ENCODE measurements at places on chromosomes 2 and 18.

- DNase-seq, result no peak
These were observed 124.7 kb upstream of the SERPINE2 start for GRCh38 chr2:224163566-224164307.

DNA sequence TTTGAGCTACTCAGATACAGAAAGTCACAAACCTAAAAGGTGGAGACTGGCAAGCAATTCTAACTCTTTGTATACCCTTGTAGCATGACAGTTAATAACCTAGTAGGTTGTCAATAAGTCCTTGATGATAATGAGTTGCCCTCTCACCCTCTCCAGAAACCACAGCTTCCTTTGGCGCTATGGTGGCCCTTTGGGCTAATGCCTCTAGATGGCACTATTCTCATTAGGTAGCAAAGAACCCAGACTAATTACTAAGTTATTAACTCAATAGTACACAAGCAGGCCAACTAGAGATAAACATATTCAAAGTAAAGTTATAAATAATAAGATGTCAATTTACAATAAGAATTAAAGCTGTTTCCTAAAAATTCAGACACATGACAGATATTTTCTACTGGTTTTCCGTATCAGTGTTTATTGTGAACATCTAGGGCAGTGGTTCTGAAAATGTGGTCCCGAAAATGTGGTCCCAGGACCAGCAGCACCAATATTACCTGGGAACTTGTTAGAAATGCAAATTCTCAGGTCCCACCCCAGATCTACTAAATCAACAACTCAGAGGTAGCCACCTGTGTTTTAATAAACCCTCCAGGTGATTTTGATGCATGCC lies 41.1 kb downstream of the LDAH start:
- peak; percentile 14 for DNase-seq

GRCh38 chr2:41597680-41598079 lies 450.1 kb upstream of the PKDCC start:
- no peak for DNase-seq

GRCh38 chr2:42930025-42930581 lies 137.7 kb upstream of the HAAO start:
- DNase-seq, result no peak

GRCh38 chr2:240531038-240531437 lies 26.8 kb downstream of the ANKMY1 start:
- DNase-seq, result no peak

DNA sequence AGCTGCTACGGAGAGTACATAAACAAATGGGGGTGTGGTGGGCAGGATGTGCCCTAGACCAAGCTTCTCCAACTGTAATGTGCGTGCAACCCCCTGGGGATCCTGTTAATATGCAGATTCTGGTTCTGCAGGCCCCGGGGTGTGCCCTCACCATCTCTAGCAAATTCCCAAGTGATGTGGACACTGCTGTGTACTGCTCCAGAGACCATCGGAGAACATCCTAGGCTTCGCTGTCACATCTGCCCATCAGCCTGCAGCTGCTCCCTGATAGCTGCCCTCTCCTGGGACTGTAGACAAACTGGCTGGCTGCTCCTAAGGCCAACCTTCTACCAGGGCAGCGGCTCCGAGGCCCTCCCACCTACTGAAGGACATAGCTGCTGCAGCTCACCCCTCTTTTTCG lies 3.2 kb downstream of the HS1BP3 start:
- DNase-seq, result no peak

- no peak for DNase-seq
These were observed 4.1 kb upstream of the EVA1A start for GRCh38 chr2:75564713-75565359.

- DNase-seq, result no peak
These were observed 6.5 kb downstream of the GLS start for GRCh38 chr2:190887089-190887488.

DNA sequence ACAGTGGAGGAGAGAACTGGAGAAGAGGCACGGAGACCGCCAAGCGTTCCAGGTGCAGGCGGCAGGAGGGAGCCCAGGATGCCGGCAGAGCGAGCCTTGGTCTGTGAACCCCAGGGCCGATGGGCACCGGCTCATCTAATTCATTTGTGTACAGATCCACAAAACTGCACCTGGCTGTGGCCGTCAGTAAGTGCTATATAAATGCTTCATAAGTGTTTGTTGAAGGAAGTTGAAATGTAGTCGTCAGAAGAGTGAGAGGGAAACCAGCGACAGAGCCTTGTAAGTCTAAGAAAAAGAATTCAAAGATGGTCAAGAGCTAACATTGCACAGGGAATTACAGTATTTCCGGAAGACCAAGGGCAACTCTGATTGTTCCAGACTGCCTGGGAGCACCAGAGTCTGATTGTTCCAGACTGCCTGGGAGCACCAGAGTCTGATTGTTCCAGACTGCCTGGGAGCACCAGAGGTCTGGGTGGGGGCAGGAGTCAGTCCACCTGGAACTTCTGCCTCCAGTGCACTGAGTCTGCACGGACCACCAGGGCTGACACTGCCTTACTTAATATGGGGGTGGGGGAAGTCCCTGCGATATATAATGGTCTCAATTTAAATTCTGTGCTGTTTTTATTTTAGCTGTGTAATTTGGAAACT lies 112.3 kb downstream of the BCL2 start:
- DNase-seq, result no peak

- no peak for DNase-seq
These were observed 226.6 kb downstream of the CDH19 start for GRCh38 chr18:66377291-66377690.

- no peak for DNase-seq
These were observed 201.8 kb upstream of the GULP1 start for GRCh38 chr2:188089901-188090300.

GRCh38 chr2:48323146-48323545 lies 206.8 kb upstream of the STON1 start:
- DNase-seq, result no peak

DNA sequence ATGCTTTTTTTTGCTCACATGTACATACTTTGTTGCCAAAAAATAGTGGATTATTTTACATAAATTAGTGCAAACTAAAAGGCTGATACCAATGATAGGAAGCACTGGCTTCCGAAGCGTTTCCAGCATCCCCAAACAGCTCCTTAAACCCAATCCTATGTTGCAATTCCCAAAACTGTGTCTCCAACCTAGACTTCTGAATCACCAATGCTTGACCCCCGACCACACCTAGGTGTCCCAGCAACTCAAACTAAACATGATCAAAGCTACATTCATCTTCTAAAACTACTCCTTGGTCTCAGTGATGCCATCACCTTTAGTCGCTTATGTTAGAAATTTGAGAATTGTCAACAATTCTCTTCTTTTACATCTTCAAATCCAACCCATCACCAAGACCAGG lies 13.4 kb downstream of the ATP8B1 start:
- DNase-seq, result no peak

GRCh38 chr2:118520246-118520645 lies 327.2 kb downstream of the EN1 start:
- no peak for DNase-seq

DNA sequence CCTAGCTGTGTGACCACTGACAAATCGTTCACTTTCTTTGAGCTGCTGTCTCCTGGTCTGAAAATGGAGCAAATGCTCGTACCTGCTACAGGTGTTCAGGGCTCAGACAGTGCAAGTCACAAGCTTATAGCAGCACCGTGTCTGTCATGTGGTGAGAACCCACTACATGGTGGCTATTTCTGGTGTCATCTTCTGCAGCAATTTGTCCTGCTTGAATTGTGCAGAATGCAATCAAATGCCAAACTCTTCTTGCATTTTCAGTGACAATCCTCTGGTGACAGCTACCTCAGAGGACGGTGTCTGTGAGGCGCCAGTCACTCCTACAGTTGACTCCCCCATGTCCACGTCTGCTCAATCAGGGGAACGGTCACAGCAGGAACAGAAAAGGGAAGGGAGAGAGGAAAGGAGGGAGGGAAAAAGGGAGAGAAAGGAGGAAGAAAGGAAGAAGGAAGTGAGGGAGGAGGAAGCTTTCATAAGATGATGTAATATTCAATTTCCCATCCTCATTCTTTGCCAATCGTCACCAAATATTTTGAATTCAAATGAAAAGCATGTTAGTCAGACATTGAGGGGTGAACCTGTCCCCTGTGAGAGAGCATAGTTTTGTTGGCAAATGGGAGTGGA lies 122.2 kb downstream of the BCL2 start:
- DNase-seq, result no peak

GRCh38 chr2:25851740-25852503 lies 26.4 kb downstream of the ASXL2 start:
- DNase-seq, result no peak
